Effector memory CD4-positive, alpha-beta T cell (primary cell): ENCODE measurements at places on chromosomes 2 and 18.

GRCh38 chr2:231331533-231331932 lies 64.0 kb upstream of the B3GNT7 start:
- no peak for DNase-seq

DNA sequence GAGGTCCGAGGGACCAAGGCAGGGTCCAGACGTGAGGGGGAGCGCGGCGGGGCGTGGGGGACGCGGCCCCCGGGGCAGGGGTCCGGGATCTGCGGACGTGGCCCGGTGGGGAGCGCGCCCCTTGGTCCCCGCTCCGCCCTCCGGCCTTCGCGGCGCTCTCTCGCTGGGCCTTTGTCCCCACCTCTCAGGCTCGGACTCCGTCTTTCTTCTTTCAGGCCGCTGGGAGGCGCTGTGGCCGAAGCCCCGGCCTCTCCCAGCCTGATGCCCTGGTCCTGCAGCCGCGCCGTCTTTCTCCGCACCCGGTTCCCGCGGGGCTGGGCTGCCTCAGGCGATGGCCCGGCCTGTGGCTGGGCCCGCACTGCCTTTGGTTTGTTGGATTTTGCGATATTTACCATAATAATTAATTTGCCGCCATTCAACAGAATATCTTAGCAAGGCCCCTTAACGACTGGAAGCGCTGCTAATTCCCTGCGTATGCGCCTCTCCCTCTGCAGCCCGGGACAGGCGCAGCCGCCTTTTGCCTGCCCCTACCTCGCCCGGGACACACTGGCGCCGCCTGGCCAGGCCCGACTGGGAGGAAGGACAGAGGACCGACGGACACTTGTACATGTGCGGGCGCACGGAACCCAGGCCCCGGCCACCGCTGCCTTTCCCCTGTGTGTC lies 10.8 kb downstream of the SIX3 start:
- DNase-seq: no peak

- DNase-seq: no peak
Observed at GRCh38 chr2:216195565-216196029, 86.4 kb downstream of the XRCC5 start.

DNA sequence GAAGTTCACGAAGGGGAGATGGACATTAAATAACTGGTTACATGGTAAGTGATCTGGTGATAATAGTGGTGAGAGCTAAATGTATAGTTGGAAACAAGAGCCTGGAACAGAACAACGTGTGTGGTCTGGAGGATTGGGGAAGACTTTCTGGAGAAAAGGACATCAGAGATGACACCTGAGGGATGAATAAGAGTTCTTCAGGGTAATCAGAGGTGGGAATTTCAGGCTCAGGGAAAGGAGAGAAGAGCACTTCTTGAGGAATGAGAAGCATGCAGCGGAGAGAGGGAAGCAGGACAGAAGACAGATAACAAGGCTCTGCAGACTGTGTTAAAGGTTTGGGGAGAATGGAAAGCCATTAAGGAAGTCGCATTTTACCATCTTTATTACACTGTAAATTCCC lies 450.7 kb downstream of the TNS1 start:
- DNase-seq: no peak

DNA sequence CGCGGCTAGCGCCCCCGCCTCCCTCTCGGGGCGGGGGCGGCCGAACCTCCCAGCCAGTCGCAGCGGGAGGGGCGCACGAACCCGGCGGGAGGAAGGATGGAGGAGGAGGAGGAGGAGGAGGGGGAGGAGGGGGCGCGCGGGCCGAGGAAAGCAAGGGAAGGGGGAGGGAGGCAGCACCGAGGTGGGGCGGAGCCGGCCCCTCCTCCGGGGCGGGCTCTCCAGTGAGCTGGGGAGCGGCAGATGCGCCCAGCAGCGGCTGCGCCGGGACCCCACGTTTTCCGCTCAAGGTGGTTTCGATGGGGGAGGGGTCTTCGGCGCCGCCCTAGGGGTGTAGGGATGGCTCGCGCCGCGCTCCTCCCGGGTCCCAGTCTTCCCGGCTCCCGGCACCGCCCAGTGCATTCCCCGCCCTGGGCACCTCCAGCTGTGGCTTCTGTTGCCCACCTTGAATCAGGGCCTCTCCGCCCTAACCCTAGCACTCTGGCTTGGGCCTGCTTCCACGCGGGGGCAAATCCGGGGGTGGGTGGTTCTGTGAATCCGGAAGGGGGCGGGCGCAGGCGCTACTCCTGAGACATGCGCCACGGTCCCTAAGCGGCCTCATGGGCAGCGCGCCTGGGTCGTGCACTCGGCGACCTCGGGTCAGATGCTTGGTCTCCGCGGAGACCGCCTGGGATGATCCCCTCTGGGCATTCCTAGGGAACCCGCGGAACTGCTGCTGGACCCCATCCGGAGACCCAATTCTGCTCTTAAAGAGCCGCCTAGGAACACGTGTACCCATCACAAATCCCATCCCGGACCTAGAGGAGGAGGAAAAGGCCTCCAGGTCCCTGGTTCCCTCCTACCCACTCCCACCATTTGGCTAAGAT lies at the start of gene FBXO41:
Gene FBXO41 (minus strand): TSS at position 183 of the 863 bp plus-strand sequence. CDS start 14,848 bp downstream, outside the sequence.
- DNase-seq: peak; percentile 30

DNA sequence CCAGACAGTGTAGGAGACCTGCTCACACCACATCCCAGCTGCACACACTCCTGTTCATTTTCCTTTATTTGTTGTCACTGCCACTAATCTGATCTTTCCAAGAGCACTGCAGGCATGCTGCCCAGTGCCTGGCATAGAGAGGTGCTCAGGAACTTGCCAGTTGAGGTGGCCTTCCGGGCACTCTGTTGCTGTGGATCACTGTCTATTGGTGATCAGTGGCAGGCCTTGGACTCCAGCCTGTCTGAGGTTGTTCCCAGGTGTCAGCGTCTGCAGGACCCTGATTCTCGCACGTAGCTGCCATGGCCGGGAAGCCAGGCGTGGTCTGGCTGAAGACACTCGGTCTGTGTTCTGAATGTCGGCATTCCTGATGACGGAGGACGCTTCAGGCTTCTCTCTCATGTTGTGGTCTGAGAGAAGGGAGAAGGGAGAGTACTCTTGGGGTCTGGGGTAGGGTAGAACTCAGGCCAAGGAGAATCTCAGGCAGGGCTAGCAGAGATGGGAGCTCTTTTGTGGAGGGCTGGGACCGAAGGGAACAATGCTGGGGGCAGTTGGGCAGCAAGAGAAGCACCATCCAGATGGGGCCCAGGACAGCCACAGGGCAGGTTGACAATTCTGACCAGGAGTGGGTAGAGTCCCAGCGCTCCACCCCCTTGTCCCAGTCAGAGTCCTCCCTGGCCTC lies 240.9 kb downstream of the MYCN start:
- no peak for DNase-seq

- peak; percentile 68 for DNase-seq
Observed at GRCh38 chr2:230974096-230974913, 21.6 kb upstream of the SPATA3 start.

- no peak for DNase-seq
Observed at GRCh38 chr2:225056330-225057073, 14.2 kb upstream of the DOCK10 start.

DNA sequence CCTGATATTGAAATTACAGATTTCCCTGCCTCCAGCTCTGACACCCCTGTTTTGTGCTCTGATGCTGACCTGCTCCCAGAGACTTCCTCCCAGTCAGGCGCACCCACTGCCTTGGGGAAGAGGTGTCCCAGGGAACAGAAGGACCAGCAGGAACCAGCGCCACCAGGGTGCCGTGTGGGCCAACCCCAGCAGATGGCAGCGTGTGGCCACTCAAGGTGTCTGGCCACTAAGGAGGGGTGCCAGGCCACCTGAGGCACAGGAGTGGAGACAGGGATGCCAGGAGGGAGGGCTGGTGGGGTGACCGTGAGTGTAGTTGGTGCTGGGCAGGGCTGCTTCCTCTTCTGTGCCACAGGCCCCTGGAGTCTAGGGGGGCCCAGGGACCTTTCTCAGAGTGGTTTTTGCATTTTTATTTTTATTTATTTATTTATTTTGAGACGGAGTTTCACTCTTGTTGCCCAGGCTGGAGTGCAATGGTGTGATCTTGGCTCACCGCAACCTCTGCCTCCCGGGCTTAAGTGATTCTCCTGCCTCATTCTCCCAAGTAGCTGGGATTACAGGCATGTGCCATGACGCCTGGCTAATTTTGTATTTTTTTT lies 56.0 kb downstream of the TEX44 start:
- DNase-seq: no peak

DNA sequence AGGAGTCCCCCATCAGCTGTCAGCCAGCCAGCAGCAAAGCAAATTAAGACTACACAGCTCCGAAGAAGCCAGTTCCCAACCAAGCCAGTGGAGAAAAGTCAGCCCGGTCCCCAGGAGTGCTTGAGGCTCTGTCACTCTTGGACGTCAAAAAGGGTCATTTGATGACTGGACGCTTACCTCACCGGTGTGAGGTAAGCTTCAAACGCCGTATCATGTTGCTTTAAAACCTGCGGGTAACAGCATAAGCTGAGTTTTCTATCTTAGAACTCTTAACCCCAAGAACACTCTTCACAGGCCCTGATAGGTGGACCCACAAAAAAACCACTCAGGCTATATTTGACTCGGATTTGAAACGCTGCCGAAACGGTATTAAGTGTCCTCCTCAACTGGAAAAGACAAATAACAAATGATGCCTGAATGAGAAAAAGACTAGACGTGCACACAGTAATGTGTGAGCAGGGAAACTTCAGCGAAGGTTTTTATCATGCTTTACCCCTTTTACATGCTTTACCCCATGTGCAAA lies 682 bp upstream of the LNPK start:
- no peak for DNase-seq

- no peak for DNase-seq
Observed at GRCh38 chr2:209114588-209115240, 309.1 kb upstream of the MAP2 start.

DNA sequence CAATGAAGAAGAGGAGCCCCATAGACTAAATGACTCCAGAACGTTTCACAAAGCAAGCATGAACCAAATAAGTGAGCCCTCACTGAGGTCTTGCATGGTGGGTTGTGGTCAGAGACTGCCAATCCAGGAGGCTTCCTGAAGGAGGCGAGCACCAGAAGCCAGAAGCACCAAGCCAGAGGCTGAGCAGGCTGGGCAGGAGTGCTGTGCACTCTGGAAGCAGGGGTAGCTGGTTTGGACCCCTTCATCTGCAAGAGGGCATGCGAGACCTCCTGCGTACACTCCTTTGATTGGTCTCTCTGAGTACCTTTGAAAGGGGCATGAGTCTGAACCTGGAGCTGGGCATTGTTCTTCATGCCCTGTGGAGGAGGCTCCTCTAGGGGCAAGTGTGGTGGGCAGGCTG lies 192.5 kb downstream of the HAUS1 start:
- no peak for DNase-seq

DNA sequence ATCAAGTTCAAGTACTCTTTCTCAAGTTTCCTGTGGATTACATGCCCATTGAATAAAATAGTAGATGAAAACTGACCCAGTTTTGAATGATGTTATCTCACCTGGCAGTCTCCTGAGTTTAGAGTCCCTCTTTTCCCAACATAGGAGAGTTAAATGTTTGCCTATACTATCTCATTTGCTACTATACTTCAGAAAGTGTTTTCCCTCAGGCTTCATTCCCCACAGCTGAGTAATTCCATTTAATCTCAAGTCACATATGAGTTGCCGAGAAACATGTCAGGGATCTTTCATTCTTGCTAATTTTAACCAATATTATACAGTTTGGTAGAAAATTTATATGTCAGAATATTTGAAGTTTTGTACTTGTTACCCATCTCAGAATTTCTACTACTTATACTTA lies 150.4 kb upstream of the CDH19 start:
- no peak for DNase-seq

GRCh38 chr2:236415684-236416444 lies 151.7 kb upstream of the ASB18 start:
- no peak for DNase-seq

GRCh38 chr2:120594856-120595685 lies 140.6 kb upstream of the GLI2 start:
- DNase-seq: no peak

DNA sequence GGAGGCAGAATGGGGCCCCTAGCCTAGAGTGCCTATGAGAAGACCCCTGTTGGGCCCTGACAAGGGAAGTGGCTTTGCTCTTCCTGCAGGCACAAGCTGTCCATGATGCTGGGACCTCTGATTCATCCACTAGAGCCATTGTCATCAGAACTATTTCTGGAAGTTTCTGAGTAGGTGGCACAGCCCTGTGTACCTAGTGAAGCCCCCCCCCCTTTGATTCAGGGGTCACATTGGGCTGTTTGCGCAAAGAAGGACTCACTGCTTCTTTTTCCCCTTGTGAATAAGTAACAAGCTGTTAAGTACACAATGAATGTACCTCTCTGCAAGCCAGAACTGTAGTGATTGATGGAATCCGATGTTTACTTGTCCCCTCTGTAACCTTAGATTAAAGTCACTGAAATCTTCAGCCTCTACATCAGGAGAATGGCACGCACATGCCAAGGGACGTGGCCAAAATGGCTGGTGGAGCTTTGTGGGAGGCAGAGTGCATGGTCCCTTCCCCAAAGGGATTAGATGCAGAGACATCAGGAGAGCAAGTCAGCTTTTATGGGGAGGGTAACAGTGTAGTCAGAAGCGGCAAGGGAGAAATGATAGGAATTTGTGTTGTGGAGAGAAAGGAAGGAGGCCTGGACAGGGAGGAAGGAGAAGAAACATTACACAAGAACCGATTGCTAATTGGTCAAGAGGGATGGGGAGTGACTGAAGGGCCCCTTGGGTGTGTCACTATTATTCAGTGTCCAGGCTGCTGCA lies 267.6 kb upstream of the RAB12 start:
- no peak for DNase-seq

DNA sequence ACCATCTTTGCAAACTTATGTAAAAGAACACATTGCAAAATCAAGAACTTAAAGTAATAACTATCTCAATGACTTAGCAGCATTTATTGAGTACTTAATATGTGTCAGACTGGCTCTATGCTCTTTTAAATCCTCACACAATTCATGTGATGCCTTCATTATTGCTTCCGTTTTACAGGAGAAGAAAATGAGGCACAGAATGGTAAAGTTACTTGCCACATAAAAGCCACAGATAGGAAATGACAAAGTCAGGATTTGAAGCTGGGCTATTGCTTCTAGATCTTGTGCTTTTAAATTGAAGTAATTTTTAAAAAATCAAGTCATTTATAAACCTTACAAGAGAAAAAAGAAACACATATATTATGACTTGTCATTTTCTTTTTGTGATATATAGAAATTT lies 174.2 kb downstream of the WDR7 start:
- DNase-seq: no peak

GRCh38 chr2:105538840-105539239 lies 140.0 kb upstream of the FHL2 start:
- no peak for DNase-seq

DNA sequence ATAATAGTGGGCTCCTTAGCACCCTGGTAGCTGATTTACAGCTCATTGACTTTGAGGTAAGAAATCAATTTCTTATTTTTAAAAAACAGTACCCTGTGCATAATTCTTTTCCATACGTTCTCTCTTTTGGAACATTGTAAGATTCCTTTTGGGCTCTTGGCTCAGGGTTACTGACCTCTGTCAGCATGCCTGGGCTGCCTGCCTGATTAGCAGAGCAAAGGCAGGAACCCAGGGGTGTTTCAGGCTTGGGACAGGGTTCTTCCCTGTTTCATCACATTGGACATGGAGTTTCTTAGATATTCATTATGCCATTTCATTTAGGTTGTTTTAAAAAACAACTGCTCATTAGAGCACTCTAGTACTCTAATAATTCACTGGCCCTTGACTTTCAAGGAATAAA lies 73.8 kb upstream of the ITM2C start:
- DNase-seq: no peak
